Peyer's patch (tissue), 4 donors: ENCODE measurements at places on chromosomes 3 and 15.

GRCh38 chr3:183299976-183300375 lies 46.9 kb downstream of the B3GNT5 start:
- no peak for DNase-seq

DNA sequence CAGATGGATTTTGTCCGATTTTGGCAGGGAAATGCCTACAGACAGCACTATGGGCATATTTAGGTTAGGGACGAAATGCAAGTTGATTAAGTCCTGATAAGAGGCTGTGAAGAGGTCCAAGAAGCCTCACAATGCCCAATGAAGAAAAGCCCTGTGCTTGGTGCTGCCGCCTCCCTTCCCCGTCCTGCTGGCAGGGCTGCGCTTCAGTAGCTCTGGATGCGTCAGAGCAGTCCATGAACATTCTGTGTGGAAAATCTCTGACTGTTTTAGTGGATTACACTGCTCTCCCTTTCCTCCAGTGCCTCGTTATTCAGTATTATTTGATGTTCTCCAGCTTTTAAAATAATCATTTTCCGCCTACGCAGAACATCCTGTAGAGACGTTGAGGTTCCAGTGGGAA lies 39.6 kb downstream of the MLH1 start:
- DNase-seq = no peak

GRCh38 chr3:55965776-55966175 lies 478.7 kb upstream of the WNT5A start:
- DNase-seq = no peak

- no peak for DNase-seq
Measured at GRCh38 chr3:97778152-97778551, 13.6 kb downstream of the ARL6 start.

- DNase-seq = no peak
Measured at GRCh38 chr15:72339777-72340177, 19.8 kb upstream of the CELF6 start.

DNA sequence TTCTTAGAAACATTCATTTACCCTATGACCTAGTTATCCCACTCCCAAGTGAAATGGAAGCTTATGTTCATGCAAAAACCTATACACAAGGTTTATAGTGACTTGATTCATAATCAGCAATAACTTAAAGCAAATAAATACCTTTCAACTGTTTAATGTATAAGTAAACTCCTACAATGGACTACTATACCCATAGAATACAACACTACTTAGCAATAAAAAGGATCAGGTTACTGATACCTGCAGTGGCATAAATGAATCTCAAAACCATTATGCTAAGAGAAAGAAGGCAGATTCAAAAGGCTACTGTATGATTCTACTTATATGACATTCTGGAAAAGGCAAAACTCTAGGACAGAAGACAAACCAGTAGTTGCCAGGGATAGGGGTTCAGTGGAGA lies 8.3 kb upstream of the POLR2M start:
- no peak for DNase-seq
